ENCODE measurements at places on chromosomes 4 and X.
A peak's percentile ranks its signal among the peaks of the same experiment; 100 is the strongest.

DNA sequence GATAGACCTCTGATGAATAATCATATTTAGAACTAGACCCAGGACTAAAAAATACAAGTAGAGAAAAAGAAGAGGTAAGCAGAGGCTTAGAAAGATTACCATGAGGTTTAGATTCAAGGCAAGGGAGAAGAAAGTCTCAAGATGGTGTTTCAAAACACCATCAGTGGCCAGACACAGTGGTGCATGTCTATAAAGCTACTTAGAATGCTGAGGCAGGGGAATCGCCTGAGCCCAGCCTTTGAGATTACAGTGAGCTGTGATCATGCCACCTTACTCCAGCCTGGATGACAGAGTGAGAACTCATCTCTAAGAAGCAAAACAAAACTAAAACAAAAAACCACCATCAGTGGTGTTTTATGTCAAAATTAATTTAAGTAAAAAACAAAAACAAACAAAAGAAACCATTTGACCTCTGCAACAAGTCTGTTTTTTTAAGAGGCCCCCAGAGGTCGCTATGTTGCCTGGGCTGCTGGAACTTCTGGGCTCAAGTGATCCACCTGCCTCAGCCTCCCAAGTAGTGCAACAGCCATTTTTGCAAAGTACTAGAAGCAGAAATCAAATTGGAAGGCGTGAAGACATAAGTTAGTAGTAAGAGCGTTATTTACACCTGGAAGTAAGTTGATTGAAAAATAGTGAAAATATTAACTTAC lies 784.3 kb downstream of the ADGRL3 start:
- no peak for DNase-seq

GRCh38 chr4:163913571-163913970 lies 419.1 kb downstream of the TMA16 start:
- no peak for DNase-seq

DNA sequence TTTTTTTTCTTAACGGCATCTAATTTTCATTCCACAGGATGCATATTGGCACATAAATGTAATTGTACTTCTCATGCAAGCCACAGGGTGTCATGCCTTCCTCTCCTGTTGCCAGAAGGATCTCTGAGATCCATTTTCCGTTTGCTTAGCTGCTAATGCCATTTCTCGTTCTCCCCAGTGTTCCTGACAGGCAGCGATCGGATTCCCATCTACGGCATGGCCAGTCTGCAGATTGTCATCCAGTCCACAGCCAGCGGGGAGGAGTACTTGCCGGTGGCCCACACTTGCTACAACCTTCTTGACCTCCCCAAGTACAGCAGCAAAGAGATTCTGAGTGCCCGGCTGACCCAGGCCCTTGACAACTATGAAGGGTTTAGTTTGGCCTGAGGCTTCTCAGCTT lies 8.9 kb upstream of the NAP1L5 start:
- DNase-seq = no peak

DNA sequence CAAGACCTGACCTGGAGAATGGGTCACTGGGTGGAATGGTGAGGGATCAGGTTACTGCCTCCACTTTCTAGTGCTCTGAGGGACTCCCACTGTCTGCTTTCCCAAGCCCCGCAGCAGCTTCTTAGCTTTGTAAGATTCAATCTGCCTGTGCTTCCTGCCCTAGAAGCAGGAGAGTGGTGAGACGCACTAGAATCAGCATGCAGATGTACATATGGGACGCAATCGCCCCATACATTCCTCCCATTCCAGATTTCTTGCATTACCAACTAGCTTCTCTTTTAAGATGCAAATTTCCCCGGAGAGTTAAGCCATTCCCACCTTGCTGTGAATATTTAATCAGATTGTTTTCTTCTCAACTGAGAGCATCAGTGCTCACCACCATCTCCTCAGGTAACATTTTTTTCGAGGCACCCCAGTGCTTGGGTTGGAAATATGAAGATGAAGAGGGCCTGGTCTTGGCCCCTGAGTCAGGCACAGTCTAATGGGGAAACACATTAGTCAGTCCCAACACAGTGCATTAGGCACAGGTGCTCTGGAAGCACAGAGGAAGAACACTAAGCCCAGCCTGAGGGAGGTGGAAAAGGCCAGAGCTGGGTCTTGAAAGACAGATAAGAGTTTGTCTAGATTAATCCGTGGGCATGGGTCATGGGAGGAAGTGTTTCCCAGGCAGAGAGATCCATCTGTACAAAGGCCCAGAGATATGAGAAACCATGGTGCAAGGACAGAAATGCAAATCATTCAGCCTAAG lies 66.7 kb upstream of the PRPS1 start:
- DNase-seq = no peak

- DNase-seq = no peak
These were observed 11.3 kb downstream of the AREG start for GRCh38 chr4:74456056-74456744.

- peak; percentile 2 for DNase-seq
These were observed 8.5 kb downstream of the COL25A1 start for GRCh38 chr4:109294006-109294405.

- peak; percentile 58 for DNase-seq
These were observed 22.9 kb upstream of the G3BP2 start for GRCh38 chr4:75696071-75696470.

DNA sequence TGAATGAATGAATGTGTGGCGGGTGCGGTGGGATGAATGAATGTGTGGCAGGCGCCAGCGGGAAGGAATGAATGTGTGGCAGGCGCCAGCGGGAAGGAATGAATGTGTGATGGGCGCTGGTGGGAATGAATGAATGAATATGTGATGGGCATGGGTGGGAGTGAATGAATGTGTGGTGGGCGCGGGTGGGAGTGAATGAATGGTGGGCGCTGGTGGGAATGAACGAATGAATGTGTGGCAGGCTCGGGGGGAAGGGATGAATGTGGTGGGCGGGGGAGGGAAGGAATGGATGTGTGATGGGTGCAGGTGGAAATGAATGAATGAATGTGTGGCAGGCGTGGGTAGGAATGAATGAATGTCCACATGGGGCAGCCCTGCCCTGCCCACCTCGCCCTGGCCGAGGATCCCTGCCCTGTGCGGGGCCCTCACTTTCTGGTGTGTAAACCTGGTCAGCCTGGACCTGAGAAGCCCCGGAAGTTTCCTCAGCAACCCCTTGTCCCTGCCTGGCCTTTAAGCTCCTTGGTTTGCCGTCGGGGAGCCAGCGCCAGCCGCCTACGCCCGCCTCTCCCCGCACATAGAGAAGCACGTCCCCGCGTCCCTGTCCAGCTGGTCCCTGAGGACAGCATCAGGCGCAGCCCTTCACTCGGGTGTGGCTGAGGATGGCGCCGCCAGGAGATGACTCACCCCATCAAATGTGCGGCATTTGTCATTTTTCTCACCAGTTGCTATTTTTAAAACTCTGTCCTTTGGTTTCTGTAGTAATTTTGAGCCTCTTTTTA lies 112.8 kb upstream of the LRPAP1 start:
- DNase-seq = no peak

DNA sequence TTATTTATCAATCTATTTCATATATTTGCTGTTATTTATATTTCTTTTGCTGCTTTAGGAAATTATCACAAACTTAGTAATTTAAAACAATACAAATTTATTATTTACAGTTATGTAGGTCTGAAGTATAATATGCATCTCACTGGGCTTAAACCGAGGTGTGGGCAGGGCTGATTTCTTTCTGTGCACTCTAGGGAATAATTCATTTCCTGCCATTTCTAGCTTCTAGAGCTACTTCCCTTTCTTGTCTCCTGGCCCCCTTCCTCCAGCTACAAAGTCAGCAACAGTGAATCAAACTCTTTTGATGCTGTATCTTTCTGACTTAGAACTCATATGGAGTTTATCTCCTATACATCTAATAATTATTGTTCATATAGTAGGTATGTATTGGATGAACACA lies 303.5 kb upstream of the ARSJ start:
- no peak for DNase-seq

DNA sequence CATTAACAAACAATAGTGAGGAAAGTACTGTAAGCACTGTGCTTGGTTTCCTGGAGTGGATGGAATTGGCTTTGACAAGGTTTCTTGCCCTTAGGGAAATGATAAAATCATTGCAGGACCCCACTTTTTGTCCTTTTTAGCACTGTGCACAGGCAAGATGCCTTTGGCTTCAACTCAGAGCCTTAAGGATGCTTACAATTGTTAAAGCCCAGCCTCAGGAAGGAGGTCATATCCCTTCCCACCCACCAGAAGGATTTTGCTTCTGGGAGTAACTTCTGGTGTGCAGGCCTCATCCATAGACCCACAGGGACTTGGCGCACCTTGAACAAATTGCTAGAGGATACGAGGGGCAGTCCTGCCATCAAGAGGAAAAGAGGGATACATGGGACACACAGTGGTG lies 44.5 kb downstream of the STARD8 start:
- no peak for DNase-seq

- no peak for DNase-seq
These were observed 48.4 kb upstream of the CLNK start for GRCh38 chr4:10732914-10733415.

GRCh38 chr4:140254651-140255299 lies 100.8 kb upstream of the MAML3 start:
- DNase-seq = no peak

DNA sequence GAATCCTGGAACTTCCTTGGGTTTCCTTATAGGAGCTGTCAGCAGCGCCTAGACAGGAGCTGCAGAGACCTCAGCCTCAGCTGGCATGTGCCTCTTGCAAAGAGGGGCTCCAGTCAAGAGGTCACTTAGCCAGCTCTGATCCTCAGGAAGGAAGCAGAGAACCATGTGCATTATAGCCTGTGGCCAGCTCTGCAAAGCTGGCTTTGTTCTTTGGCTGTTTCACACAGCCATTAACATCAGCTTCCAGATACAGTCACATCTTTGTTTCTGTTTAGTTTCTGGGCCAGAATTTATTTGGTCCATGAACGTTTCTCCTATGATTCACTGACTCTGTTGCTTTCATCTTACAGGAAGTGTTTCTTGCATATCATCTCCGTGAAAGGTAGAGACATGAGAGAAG lies 92.4 kb downstream of the CC2D2A start:
- DNase-seq = no peak

GRCh38 chr4:61210186-61210939 lies 10.2 kb downstream of the ADGRL3 start:
- DNase-seq = no peak

GRCh38 chr4:128386761-128387599 lies 99.4 kb upstream of the PGRMC2 start:
- DNase-seq = no peak

GRCh38 chr4:94455081-94455480 lies 3.3 kb downstream of the PDLIM5 start:
- no peak for DNase-seq

DNA sequence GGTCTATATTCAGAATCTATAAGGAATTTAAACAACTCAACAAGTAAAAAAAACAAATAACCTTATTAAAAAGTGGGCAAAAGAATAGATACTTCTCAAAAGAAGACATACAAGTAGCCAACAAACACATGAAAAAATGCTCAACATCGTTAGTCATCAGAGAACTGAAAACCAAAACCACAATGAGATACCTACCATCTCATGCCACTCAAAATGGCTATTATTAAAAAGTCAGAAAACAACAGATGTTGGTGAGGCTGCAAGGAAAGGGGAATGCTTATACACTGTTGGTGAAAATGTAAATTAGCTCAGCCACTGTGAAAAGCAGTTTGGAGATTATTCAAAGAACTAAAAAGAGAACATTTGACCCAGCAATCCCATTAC lies 201.6 kb downstream of the QDPR start:
- DNase-seq = no peak

All from central memory CD4-positive, alpha-beta T cell (primary cell).